ENCODE measurements at places on chromosomes 6 and 20. TPM values are rescaled to one million over a fixed set of nuclear protein-coding genes. Genes with fewer than 3 reads are reported as not detected.

DNA sequence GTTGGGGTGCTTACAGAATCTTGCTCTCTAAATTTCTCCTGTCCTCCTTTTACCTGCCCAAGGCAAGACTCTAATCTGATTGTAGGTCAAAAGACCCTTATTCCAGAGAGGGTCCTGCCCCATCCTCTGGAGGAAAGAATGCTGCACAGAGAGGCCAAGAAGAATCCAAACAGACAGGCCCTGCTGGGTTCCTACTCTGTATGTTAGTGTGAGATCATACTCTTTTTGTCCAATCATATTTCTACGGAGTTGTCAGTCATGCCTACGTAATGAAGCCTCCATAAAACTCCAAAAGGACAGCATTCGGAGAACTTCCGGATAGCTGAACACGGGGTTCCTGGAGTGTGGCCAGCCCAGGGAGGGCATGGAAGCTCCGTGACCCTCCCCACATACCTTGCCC lies 50.5 kb downstream of the VEGFA start:
- DNase-seq, result no peak

DNA sequence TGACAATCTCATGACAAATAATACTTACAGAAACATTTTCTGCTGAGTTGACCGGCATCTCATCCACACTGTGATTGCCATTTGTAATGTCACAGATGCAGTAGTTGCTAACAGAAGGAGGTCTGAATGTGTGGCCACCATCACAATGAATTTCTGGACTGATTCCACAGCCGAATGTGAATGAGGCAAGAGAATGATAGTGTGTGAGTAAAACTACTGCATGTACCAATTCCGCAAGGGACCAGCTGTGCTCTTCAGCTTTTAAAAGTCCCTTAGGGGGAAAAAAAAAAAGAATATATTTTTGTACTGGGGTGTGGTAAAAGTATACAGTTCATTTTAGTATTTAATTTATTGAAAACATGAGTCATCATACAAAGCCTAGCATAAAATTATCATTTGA lies 96.2 kb downstream of the SESN1 start:
- no peak for DNase-seq

- DNase-seq, result no peak
These were observed 1.8 kb upstream of the SLC17A9 start for GRCh38 chr20:62950741-62951140.

DNA sequence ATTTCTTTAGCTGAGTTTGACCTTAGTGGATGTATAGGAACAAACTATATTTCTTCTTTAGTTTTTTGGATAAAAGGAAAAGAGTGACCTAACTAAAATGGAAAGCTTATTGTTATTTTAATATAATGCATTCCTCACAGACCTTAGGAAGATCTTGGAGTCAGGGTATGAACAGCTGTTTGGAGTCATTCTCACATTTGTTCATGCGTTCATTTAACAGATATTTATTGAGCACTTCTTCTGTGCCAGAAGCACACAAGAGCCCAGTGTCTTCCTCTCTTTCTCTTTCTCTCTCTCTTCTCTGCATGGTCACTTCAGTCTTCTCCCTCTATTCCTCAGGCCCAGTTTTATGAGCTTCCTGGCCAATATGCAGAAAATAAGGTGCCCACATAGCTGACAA lies 744.0 kb upstream of the MAP3K7 start:
- no peak for DNase-seq

KIAA0408 gene
- 0.90 TPM for total RNA-seq

ZNF165 gene
- 0.28 TPM for total RNA-seq

PSMB8 gene
- 33.3 TPM for total RNA-seq

DEFB124 gene
- not detected for total RNA-seq

SNAI1 gene
- 0.54 TPM for total RNA-seq

Data from IMR-90 (cell line).